ENCODE measurements at places on chromosomes 6 and 20.
A peak's percentile ranks its signal among the peaks of the same experiment; 100 is the strongest.

DNA sequence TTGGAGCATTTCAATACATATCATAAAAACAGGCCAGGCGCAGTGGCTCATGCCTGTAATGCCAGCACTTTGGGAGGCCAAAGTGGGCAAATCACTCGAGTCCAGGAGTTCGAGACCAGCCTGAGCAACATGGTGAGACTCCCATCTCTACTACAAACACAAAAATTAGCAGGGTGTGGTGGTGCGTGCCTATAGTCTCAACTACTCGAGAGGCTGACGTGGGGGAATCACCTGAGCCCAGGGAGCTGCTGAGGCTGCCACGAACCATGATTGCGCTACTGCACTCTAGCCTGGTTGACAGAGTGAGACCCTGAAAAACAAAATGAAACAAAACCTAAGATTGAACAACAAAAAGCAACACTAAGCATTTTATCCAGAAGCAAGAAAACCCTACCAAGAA, 47.2 kb downstream of the BACH2 start:
- no peak for DNase-seq

- DNase-seq, result peak; percentile 29
Measured at GRCh38 chr6:157989541-157990289, 8.1 kb downstream of the SYNJ2 start.

- no peak for DNase-seq
Measured at GRCh38 chr20:43868091-43868490, 46.6 kb upstream of the TOX2 start.

- DNase-seq, result no peak
Measured at GRCh38 chr6:16854986-16855385, 93.7 kb upstream of the ATXN1 start.

DNA sequence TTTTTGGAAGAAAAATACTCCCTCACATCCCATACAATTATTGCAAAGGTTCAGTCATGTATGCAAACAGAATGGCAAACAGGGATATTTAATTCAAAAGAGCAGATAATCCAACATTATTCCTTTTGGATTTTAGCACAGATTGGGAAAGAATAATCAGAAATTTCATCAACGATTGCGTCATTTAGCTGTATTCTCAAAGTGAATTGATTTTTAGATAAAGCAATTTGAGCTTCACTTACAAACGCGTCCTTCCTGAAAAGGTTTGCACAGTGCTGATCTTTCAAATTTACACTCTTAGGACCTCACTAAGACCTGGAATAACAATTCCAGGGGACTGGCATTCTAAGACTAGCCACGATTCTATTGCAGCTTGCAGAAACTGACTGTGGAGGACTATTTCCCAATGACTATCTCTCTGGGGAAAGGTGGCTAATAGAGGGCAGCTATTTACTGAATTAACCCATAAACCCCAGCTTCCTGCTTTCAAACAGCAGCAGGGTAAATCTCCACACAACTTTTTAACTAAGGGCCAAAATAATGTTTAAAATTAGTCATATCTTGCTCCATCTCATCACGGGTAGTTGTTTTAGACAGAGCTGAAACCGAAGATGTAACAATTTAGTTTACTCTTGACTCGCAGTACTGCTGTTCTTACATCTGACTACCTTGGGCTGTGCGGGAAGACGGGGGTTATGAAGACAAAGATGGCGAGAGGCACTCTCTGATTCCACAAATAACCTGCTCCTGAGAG, 131.2 kb upstream of the FAM184A start:
- DNase-seq, result no peak

DNA sequence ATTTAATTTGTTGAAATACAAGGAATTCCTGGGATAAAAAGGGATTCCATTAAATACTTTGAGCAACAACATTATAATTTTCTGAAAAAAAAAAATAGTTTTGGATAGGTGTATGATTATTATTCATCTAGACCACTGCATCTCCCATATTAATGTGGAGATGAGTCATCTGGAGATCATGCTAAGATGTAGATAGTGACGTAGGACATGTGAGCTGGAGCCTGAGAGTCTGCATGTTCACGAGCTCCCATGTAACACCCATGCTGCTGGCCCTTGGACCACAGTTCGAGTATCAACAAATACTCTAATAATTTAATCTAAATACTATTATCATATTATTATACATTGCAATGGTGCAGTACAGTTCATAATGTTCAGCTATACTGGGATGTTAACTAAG, 91.6 kb downstream of the EPM2A start:
- DNase-seq, result no peak

DNA sequence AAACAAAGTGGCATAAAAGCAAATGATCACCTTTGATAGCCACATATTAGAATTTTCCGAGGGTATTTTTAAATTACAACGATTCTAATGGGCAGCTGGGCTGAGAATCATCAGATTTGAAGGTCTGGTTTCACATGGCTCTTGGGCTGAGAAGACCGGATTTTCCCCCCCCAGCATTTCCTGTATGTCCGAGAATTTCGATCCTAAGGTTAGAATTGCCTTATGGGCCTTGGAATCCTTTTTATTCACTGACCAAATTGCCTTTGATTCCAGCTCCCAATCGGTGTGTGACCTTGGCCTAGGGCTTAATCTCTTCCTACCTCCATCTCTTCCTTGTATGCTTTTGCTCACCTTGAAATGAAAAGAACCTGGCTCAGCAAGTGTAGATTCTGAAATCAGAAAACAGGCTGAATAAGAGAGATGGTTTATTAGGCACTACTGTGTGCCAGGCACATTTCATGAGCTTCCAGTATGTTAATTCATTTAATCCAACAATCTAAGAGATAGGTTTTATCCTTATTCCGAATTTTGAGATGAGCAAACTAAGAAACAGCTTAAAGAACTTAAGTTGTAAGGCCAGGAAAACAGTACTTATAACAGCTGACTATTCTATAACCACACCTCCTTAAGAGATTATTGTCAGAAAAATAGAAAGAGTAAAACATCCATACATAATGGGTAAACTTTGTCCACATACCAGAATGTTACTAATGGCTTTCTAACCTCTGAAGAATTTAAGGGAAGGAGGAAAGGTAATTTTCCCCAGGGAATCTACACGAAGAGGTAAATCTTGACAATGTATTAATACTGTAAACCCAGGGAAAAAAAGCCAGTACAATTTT, 39.4 kb downstream of the HFE start:
- DNase-seq, result no peak

DNA sequence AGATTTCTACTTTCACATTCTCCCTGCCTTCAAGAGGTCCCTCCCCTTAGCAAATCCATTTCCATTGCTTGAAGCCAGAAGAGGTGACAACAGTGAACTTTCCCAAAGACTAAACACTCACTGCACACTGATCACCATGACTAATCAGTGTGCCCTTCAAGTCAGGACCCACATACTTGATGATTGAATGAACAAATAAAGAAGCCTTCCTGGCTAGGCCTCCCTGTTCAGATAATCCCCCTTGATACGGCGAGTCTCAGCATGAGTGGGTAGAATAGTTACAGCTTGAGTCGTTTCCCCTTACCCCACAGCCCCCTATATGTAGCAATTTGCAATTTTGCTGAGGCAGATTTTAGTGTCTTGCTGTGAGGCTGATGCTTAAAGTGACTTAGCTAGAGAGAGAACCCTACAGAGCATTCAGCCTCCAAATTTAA, 102.2 kb downstream of the UNC5CL start:
- peak; percentile 64 for DNase-seq

DNA sequence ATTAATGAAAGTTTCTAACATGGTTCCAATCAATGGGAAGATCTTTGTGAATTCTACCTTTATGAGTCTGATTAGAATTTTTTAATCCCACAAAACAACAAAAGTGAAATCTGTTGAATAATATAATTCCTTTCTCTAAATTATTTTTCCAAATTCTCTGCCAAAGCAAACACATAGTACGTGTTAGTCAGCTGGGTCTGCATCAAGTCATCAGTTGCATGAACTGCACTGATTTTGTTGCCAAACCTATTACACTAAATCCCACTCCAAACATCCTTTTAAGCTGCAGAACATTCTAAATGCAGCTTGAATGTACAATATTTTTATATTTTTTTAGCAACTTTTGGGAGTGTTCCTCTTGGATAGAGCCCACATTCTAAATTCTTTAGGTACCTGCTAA, 199.0 kb upstream of the HSF2 start:
- DNase-seq, result no peak

All from RWPE1 (cell line).